Stimulated activated CD4-positive, alpha-beta T cell treated with anti-CD3 and anti-CD28 coated beads, TNF-alpha, amount 100 ng/mL, for 48 hours (primary cell): ENCODE measurements at places on chromosomes 6 and 20.

DNA sequence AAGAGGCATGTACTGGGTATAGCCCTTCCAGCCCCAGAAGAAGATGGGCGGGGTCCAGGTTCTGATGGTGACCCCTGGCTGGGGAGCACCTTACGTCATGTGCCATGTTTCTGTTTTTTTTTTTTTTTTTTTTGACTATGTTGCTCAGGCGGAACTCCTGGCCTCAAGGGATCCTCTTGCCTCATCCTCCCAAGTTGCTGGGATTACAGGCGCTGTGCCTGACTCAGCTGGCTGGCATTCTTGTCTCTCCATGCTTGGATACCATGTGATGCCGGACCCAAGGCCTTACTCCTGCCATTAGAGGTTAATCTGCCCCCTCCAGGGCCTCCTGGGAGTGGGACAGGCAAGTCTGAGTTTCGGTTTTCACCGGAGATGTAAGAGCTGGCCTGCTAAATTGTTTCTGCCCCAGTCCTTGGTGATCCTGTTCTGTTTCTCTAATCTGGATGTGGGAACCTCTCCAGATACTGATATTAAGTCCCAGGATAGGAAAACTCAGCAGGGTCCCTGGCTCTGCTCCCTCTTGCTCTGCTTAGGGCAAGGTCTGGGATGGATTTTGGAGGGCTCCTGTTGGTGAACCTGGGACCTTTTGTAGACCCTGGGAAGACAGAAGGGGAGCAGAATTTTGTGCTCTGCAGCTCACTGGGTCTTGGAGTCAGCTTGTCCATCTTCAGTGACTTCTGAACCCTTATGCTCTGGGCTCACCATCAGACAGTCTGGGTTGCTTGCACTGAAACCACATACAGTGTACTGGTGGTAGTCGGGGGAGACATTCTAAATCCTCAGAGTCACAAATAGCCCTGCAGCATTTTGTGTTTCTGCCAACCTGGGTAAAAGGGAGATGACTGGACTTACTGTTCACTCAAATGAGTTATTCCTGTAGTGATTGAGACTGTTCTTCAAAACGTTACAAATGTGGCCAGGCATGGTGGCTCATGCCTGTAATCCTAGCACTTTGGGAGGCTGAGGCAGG is 45.1 kb downstream of the PTK7 start:
- DNase-seq = no peak

- no peak for DNase-seq
These were observed 39.8 kb upstream of the CAP2 start for GRCh38 chr6:17353440-17354175.

DNA sequence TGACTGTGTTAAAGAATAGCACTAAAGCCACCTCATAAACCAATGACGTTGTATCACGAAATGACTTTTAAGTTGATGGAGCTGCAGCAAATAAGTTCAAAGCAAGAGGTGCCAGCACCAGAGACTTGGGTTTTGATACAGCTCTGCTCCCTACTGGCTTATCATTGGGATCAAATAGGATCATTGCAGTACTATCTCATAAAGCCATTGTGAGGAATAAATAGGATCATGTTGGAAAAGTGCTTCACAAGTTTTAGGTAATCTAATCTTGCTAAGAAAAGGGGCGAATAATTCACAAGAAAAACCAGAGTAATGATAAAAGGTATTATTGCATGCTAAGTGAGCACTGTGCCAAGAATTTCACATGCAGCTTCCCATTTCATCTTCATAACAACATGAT is 10.4 kb upstream of the CEP85L start:
- DNase-seq = no peak

DNA sequence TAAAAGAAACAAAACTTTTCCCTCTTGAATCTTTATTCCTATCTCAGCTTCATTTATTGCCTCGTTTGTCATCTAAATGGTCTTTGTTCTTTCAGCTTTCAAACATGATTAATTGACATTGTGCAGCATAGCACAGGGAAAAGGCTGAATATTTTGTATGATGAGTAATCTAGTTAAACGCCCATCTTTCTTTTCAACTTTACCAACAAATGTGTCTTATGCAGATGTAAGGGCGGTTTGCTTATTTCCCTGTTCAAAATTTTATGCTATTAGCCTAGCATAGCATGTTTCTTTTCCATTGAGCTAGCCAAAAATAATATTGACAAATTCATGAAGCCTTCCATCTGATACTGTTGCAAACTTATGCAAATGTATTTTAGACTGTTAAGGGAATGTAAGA is 176.4 kb upstream of the AKAP12 start:
- DNase-seq = no peak

DNA sequence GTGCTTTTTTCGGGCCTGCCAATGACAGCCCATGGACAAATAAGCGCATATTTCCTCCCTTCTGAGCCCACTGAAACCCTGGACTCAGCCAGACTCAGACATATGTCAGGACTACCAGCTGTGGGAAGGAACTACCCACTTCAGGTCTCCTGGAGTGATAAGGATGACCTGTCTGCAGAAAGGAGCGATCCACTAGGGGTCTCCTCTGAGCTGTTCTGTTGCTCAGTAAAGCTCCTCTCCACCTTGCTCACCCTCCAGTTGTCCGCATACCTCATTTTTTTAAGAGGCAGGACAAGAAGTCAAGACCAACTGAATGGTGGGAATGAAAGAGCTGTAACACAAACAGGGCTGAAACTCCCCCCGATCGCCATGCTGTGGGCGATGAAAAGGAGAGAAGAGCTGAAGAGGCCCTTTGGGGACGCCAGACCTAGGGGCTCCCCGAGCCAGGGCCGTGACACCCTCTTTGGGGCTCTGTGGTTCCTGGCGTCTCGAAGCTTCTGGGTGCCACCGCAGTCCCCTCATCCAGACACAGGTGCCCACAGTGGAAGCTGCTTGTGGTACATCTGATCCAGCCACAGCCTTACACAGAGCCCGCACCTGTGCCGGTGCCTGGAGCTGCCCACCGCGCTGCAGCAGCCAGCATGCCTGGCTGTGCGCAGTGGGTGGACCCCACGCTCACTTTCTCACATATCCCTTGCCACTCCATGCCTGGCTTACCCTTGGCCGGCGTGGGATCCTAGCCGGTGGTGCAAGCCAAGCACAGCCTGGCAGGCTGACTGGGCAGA is 68.8 kb downstream of the EYS start:
- DNase-seq = no peak
